ENCODE measurements at places on chromosomes 2 and 18. TPM values are rescaled to one million over a fixed set of nuclear protein-coding genes. Genes with fewer than 3 reads are reported as not detected.

Gene CFAP221
- 0.07 TPM for polyA plus RNA-seq

- DNase-seq = no peak
Measured at GRCh38 chr18:1311376-1311775, 406.7 kb downstream of the ADCYAP1 start.

GRCh38 chr18:41999751-42000150 lies 44.7 kb downstream of the PIK3C3 start:
- DNase-seq = no peak

- DNase-seq = no peak
Measured at GRCh38 chr2:180578441-180578840, 402.0 kb upstream of the UBE2E3 start.

GRCh38 chr2:190759749-190760213 lies 110.9 kb downstream of the NAB1 start:
- DNase-seq = peak; percentile 85

Measured in fibroblast of lung (primary cell).